WTC11 (cell line): ENCODE measurements at places on chromosomes 4 and X.

DNA sequence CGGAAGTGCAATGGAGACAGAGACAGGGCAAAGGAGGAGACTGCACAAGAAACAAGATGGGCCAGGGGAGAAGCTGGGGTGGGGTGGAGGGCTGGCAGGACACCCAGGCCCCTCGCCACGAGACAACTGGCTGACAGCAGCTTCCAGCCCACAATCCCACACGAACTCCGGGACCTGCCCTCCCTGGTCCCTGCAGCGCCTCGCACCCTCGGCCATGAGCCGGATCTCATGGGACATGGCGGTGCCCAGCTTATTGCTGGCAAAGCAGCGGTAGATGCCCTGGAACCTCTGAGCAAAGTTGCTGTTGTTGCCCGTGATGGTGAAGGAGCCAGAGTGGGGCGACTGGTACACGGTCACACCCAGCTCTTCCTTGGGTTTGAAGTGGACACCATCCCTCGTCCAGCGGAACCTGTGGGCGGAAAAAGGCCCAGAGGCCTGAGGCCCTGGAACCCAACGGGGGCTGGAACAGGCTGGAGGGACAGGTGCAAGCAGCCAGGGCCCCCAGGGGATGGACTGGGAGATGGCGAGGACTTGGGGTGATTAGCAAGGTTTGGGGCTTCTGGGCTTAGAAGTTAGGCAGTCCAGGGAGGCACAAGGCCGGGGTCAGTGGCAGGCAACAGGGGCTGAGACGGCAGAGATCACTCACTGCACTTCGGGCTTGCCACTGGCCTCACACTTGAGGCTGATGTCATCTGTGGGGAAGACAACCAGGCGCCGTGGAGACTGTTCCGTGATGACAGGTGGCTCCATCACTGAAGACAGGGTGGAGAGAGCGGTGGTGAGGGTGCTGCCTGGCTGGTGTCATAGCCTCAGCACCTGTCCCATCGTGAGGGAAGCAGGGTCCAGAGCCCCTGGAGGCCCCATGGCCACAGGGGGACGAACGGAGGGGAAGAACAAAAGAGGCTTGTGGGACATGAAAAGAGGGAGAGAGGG, 13.8 kb downstream of the L1CAM start:
- H3K4me3 ChIP-seq = no peak overlapping the region
- DNase-seq = no peak
- H3K36me3 ChIP-seq = no peaks in the 10 kb centered on the region; the same call in 1 of the 2 replicates
- peaks cover 12% of the 10 kb centered on the region for H3K4me1 ChIP-seq
- no peak overlapping the region for H3K27ac ChIP-seq
- no peaks in the 10 kb centered on the region; the same call in 1 of the 2 replicates for H3K27me3 ChIP-seq

GRCh38 chr4:179196511-179196910, 1754.3 kb upstream of the AGA start:
- H3K27me3 ChIP-seq = no peaks in the 10 kb centered on the region
- H3K4me3 ChIP-seq = no peak overlapping the region
- H3K36me3 ChIP-seq = no peaks in the 10 kb centered on the region
- no peak overlapping the region for H3K27ac ChIP-seq
- H3K4me1 ChIP-seq = peaks cover 27% of the 10 kb centered on the region

DNA sequence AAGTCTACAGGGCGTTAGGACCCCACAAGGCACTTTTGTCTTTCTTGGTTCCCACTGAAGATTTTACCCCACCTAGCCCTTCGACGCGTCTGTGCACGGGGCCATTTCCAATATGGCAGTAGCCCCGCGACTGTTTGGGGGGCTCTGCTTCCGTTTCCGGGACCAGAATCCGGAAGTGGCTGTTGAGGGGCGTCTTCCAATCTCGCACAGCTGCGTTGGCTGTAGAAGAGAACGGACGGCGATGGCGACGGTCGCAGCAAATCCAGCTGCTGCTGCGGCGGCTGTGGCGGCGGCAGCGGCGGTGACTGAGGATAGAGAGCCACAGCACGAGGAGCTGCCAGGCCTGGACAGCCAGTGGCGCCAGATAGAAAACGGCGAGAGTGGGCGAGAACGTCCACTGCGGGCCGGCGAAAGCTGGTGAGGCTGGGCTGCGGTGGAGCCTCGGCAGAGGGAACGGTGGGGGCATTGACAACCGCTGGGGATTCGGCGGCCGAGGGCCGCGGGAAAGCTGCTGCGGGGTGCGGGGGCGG, at the start of gene USP11:
Gene USP11 (plus strand): TSS at position 207 of the 530 bp plus-strand sequence. CDS start 35 bp downstream, at position 242.
- peaks cover 10% of the 10 kb centered on the region for H3K4me1 ChIP-seq
- H3K27me3 ChIP-seq = no peaks in the 10 kb centered on the region
- peak; percentile 38 for DNase-seq
- peak within 1 kb of the TSS; percentile 100 for H3K27ac ChIP-seq
- H3K36me3 ChIP-seq = peaks cover 13% of the 10 kb centered on the region

DNA sequence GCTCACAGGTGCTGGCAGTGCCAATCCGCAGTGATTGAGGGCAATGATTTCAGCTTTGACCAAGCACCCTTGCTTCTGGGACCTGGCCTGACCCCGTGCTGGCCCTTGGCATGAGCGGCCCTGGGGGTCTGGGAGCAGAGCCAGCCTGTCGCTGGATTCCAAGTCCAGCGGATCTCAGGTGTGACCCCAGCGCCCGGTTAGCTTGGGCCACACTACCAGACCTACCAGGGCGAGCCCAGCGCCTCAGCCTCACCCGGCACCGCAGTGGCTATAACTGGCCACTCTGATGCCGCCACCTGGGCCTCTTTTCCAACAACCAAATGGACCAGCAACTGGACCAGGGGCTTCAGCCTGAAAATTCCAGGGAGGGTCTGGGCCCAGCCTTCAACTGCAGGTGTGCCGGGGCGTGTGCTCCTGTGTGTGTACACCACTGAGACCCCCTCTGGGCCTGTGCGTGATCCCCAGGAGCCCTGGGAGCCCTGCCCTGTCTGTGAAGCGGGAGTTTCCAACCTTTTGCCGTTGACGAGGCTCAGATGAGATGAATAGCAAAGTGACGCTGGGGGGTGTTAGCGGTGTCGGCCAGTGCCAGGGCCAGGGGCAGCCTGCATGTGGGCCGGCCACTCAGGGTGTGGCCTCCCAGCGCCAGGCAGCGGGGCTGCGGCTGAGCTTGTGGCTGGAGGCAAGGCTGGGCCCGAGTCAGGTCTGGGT, 658 bp downstream of the SH3TC1 start:
- 0 out of 2 replicates have a peak overlapping the region, but pooled peaks have one; percentile 78 for H3K27ac ChIP-seq
- DNase-seq = no peak
- H3K27me3 ChIP-seq = no peaks in the 10 kb centered on the region
- H3K4me1 ChIP-seq = no peaks in the 10 kb centered on the region
- no peaks in the 10 kb centered on the region for H3K36me3 ChIP-seq
- H3K4me3 ChIP-seq = no peak overlapping the region

DNA sequence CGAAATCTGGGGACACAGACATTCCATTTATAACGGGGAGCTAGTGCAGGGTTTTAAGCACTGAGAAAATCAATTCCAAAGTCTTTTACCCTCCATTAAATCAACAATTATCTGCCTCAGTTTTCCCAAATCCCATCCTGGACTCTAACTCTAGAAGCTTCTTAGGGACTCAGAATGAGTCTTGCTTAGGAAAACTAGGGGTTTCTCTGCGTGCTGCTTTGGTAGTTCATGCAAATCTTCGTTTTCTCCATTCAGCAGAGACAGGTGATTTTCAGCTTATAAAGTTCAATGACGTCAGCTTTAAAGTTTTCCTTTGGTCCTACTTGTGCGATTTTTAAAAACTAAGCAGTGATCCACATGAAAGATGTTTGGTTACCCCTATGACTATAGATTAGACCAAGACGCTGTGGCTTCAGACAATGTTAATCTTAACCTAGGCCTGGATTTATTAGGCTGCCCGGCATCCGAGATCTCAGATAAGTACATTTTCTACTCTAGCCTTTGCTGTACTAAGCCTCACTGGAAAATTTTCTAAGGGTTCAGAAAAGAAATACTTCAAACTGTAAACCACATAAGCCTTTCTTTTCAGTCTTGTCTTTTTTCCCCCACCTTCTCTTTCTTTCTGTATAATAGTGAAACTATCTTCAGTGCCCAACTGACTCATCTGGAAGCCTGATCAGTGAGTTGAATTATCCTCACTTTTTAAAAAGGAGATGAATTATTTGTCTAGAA, 121.4 kb upstream of the GATB start:
- peaks cover 43% of the 10 kb centered on the region for H3K4me1 ChIP-seq
- DNase-seq = no peak
- H3K4me3 ChIP-seq = no peak overlapping the region
- peaks cover 4% of the 10 kb centered on the region for H3K36me3 ChIP-seq
- no peak overlapping the region for H3K27ac ChIP-seq

DNA sequence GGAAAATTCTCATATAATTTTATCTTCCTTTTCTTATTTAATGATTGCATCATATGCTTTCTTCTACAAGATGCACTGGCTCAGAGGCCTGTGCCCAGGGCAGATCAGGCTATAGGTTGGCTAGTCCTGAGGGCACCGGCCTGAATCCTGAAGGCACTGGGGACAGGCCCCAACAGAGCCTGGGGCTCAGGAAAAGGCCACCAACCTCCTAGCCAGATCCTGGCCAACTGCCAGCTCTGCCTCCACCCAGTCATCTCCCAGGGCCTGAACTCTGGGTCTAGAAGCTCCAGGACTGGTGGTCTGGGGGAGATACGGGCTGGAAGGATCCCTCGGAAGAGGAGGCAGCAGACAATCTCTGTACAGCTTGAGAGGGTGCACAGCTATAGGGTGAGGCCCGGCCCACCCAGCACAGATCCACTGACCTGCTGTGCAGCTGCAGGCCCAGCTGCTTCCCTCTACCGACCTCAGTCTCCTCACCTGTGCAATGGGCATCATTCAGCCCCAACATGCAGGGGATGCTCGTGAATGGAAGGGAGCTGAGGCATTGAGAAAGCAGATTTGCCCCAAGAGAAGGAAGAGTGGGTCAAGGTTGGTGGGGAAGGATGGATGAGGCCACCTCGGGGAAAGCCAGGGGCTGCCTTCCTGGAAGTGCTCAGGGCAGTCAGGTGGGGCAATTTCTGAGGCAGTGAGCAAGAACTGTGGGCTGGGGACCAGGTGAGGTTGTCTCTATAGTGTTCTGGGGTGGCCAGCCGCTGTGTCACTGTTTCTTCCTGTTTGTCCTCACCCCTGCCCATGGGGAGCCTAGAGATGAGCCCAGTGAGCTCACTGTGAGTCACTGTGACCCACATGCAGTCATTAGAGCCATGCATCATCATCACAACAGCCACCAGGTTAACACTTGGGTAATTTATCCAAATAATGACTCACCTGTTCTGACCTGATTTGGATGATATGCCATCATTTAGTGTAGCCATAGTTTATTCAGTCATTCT, 22.4 kb upstream of the XAGE2 start:
- H3K27me3 ChIP-seq = no peaks in the 10 kb centered on the region
- peaks cover 5% of the 10 kb centered on the region; the same call in 1 of the 2 replicates for H3K4me1 ChIP-seq
- no peak for DNase-seq
- no peak overlapping the region for H3K27ac ChIP-seq
- H3K36me3 ChIP-seq = no peaks in the 10 kb centered on the region

DNA sequence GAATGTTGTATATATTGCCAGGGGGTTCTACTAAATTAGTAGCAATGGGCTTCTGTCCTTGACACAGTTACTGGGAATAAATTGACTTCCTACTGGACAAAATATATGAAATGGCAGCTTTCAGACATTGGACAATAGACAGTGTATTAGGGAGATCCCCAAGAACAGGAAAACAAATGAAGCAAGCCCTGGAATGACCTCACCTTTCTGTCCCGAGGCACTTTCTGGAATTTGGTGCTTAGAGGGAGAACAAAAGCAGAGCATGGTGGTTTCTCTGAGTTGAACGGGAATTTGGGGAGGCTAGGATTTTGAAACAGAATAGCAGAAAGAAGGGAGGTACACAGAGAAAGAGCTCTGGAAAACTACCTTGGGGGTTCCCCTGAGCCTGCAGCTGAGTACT, 187.7 kb upstream of the MAGEB2 start:
- no peak for DNase-seq
- H3K36me3 ChIP-seq = peaks cover 5% of the 10 kb centered on the region; the same call in 1 of the 2 replicates
- H3K27me3 ChIP-seq = no peaks in the 10 kb centered on the region

DNA sequence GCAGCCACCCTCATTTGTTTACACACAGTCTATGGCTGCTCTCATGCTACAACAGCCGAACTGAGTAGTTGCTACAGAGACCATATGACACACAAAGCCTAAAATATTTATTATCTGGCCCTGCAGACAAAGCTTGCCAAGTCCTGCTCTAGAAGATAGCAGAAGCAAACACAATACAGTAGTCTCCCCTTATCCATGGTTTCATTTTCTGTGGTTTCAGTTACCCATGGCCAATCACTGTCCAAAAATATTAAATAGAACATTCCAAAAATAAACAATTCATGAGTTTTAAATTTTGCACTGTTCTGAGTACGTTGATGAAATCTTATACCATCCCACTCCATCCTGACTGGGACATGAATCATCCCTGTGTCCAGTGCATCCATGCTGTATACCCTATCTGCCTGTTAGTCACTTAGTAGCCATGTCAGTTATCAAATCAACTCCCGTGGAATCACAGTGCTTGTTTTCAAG, 40.2 kb upstream of the ZNF81 start:
- no peak overlapping the region for H3K4me3 ChIP-seq
- no peaks in the 10 kb centered on the region; the same call in 1 of the 2 replicates for H3K27me3 ChIP-seq
- no peak for DNase-seq
- no peaks in the 10 kb centered on the region for H3K4me1 ChIP-seq

DNA sequence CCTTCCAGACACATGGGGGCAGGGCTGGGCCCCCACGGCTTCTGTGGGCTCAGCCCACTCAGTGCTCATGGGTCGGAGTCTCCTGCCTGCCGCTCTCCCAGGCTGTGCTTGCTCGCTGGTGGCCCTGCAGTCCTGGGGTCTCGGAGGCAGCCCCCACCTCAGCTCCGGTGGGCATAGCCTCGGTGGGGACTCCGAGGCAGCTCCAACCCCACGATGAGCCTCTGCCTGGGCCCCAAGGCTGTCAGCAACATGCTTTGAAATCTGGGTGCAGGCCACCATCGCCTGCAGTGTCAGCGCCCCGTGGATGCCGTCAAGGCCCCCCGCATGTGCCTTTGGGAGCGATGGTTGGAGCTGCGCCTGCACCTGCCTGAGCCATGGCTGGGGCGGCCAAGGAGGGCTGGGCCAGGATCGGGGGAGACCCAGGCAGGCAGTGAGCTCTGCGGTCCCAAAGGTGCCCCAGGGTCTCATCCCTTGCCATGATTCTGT, 30.2 kb upstream of the SPON2 start:
- no peaks in the 10 kb centered on the region for H3K4me1 ChIP-seq
- DNase-seq = peak; percentile 8
- H3K36me3 ChIP-seq = no peaks in the 10 kb centered on the region
- H3K27ac ChIP-seq = no peak overlapping the region

- H3K4me3 ChIP-seq = no peak overlapping the region
- no peaks in the 10 kb centered on the region for H3K27me3 ChIP-seq
- peak; percentile 93 for DNase-seq
- H3K36me3 ChIP-seq = no peaks in the 10 kb centered on the region
- H3K27ac ChIP-seq = no peak overlapping the region
Observed at GRCh38 chr4:170259631-170260153, 169.9 kb upstream of the AADAT start.

DNA sequence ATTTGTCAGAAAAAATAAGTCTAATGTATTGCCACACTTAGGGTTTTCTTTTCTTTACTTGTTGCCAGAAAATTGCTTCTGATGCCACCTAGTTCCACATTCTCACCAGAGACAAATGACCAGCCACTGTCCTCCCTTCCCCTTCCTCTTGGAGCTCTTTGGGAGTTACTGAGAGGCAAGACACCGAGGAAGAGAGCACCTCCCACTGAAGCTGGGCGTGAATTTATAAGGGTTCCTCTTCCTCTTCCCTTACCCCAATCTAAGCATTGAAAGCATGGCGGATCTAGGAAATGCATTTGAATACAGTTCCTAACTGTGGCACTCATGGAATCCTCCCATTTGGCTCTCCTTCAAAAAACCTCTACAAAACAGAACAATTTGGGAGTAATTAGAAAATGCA, 30.0 kb downstream of the ANXA3 start:
- DNase-seq = no peak
- H3K27ac ChIP-seq = no peak overlapping the region
- H3K4me3 ChIP-seq = no peak overlapping the region

- DNase-seq = no peak
- H3K4me3 ChIP-seq = no peak overlapping the region
- peaks cover 4% of the 10 kb centered on the region; the same call in 1 of the 2 replicates for H3K36me3 ChIP-seq
- no peaks in the 10 kb centered on the region for H3K27me3 ChIP-seq
- no peaks in the 10 kb centered on the region for H3K4me1 ChIP-seq
Observed at GRCh38 chrX:55754861-55755294, 37.3 kb downstream of the RRAGB start.
